ENCODE measurements at places on chromosomes 2 and 18.

- no peak for DNase-seq
These were observed 4.4 kb downstream of the GCKR start for GRCh38 chr2:27501042-27501441.

DNA sequence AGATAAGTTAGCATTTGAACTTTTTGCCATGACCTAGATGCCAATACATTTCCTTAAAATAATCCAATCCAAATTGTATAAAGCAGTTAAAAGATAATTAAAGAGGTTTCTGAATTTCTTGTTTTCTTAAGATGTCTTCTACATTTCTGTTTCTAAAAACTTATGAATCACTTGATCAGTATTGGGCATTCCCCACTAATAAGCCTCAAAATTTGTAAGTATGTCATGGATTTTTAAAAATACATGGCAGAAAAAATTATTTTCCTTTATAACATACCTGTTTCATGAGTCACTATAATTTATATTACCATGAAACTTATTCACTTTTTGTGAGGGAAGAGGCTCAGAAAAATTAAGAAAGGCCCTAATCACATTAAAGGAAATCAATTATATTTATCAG is 90.3 kb upstream of the TFPI start:
- DNase-seq = peak; percentile 3

DNA sequence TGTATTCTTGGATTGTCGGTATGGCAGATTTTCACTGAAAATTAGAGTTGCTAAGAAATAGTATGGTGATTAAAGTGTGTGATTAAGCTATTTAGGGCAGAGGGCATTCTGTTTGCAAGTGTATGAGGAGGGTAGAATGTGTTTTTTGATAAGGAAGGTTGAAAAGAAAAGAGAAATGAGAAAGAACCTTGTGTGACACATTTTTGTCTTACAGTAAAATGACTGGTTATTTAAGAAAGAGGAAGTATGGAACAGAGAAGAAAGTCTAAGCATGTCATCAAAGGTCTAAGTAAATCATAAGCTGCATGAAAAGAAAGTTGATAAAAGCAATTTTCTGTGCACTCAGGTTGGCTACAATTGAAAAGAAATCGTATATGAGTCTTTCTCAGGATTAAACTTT is 5.2 kb upstream of the RSAD2 start:
- no peak for DNase-seq

GRCh38 chr2:235492850-235493344 is 946 bp upstream of the AGAP1 start:
- no peak for DNase-seq

DNA sequence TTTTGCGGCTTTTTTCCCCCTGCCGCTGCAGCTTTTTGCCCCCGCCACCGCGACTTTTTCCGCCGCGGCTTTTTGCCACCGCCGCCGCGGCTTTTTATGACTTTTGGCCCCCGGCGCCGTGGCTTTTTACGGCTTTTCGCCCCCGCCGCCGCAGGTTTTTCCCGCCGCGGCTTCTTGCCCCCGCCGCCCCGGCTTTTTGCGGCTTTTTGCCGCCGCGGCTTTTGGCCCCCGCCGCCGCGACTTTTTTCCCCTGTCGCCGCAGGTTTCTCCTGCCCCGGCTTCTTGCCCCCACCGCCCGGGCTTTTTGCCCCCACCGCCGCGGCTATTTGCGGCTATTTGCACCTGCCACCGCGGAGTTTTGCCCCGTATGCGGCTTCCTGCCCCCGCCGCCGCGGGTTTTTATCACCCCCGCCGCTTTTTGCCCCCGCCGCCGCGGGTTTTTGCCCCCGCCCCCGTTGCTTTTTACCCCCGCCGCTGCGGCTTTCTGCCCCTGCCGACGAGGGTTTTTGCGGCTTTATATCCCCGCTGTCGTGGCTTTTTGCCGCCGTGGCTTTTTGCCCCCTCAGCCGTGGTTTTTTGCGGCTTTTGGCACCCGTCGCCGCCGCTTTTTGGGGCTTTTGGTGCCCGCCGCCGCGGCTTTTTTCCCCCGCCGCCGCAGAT is 2750.9 kb downstream of the RPIA start:
- DNase-seq = no peak

DNA sequence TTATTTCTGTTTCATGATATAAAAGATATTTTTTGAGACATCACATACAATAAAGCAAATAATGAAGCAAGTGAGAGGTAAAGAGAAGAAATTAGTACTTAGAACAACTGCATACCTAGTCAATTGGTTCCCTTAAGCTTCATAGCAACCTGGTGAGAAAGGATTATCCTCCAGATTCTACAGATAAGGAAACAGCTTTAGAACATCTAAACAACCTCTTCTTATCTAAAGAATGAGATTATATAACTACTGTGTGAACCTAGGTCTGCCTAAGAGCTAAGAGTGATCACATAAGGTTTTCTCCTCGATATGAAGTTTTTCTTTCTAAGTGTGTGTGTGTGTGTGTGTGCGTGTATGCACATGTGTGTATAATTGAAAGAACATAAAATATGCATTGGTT is 265.1 kb downstream of the NOL4 start:
- DNase-seq = no peak
